ENCODE measurements at places on chromosomes 11 and 22.

DNA sequence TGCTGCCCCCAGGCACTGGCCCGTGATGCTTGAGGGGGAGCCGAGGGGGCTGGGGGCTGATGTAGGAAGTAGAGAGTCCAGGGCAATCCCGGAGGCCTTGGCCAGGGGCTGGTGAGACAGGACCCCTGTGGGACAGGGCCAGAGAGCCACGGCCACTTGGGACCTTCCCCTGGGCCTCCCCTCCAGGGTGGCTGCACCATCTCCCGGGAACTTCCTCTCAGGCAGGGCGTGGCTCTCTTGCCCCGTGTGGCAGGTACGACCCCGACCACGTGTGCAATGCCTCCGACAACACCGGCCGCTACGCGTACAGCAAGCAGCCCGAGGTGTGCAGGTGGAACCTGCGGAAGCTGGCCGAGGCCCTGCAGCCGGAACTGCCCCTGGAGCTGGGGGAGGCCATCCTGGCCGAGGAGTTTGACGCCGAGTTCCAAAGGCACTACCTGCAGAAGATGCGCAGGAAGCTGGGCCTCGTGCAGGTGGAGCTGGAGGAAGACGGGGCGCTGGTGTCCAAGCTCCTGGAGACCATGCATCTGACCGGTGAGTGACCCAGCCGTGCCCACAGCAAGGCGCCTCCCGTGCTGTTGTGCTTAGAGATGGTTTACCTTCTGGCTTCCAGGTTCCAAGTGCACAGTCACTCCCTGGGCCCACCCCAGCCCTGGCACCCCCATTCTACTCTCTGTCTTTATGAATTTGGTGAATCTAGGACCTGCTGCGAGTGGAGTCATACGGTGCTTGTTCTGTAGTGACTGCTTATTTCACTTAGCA, 9.7 kb downstream of the SELENOO start:
- DNase-seq = no peak

GRCh38 chr11:67312187-67313021, 9.1 kb downstream of the SSH3 start:
- DNase-seq = peak; percentile 34

DNA sequence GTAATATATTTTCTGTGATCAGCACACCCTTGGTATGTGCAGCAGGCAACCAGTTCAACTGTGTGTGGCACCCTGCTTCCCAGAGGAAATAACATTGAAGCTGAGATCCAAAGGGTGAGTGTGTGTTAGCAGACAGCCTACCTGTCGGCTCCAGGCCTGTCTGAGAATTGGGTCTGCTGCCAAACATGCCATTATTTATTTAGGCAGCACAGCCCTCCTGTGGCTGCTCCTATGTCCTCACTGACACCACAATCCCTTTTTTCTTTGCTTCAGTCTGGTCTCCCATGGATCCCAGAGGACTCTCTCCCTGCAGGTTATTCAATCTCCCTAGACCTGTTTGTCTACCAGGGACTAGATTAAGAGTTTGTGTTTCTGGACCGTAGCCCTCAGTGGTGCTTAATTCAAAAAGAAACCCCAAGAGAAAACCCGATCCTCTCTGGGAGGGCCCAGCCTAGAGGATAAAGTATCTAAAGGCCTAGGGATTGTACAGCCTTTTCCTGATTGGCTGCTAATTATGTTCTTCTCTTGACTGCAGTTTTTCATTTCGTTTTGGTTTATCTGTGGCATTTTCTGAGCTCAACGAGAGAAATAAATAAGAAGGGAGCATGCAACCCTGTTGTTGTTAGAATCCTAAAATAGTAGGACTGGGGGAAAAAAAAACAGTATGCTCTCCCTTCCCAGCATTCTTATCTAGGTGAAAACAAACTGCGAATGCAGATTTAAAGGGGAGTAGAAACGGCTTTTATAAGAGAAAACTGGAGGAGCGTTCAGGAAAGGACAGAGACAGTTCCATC, 24.1 kb downstream of the KCNE3 start:
- DNase-seq = no peak

- no peak for DNase-seq
Observed at GRCh38 chr11:36292311-36292722, 3.1 kb upstream of the COMMD9 start.
